ENCODE measurements at places on chromosomes 16 and 17.
A peak's percentile ranks its signal among the peaks of the same experiment; 100 is the strongest.

DNA sequence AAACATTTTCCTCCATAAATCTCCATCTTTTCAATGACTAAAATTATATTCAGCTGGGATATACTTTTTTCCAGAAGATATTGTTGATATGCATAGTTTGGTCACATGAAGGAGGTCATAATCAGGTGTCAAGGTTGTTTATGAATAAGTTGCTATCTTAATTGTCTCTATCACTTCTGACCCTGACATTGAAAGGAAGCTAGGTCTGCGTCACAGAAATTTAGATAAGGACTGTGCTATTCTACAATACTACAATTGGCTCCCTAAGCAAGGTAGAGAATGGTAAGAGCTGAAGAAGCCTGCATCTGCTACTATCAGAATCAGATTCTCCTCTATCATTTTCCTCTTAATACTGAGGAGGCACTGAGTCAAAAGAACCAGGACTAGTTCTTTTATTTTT, 67.5 kb downstream of the CACNG1 start:
- no peak for DNase-seq

GRCh38 chr17:830950-831349, 48.8 kb downstream of the MRM3 start:
- no peak for DNase-seq

DNA sequence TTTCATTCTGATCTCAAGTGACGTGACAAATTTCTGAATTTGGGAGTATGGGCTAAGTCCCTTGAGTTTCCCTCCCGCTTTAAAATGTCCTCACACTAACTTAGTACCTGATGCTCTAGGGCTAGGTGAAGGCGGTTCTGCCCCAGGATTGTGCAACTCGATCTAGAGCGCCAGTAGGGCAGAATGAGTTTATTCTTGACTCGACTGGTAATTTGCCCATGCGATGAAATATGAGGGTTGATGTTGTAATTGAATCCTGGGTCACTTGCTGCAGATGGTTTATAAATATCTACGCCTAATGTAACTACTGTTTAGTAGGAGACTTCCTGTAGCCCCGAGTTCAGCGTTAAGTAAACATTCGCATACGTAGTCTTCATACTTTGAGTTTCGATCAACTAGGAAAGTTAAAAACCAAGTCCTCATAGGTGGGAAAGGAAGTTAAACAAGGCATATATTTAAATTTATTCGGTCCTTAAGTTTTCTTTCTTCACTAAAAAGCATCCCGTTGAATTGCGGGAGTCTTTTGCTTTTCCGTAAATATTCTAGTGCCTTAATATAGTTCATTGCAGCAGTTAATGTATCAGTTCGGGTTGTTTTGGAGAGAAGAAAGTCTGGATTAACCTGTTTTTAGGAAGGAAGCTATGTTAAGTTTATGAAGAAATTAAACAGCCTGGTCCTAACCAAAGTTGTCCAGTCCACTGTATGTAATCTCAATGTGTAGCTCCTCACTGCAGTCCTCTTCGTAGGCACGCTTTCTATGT, 1.6 kb downstream of the CTCF start:
- peak; percentile 79 for DNase-seq

GRCh38 chr17:8413328-8413727, 15.7 kb upstream of the RNF222 start:
- DNase-seq = no peak

GRCh38 chr17:66464921-66465320, 162.5 kb downstream of the PRKCA start:
- no peak for DNase-seq

DNA sequence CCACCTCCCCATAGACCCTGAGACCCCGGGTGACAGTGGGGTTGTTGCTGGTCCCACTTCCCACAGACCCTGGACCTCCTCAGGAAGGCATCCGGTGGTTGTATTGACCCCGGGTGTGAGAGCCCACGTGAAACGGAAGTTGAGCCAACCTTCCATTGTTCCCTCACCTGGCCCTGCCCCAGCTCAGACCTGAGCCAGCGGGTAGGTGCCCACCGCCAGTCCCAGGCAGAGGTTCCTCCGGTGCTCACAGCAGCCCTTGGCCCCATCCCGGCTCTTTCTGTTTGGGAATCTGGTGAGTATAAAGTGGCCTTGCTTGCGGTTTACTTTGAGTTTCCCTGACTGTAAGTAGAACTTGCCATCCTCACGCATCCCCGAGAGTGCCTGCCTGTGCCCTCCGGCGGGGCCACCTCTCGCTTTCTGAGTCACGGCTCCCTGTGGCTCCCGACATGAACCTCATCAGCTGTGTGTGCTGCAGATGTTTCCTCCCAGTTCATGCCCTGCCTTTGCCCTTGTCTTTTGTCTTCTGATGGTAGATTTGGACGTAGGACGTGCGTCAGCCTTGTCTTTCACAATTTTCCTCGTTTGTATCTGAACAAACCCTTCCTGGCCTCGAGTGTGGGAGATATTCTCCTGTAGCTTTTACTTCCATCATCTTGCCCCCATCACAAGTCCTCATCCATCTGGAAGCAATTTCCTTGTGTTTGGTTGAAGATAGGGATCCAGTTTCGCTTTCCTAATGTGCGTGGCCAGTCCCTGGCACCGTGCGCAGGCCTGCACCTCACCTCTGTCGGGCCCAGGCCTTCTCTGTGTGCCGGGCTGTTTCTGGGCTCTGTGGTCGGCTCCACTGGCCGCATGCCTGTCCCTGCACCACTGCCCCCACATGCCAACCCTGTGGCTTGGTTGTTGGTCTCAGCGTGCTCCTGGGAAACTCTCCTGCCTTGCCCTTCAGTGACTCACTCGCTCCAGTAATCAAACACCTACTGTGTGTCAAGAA, 76.0 kb downstream of the METRNL start:
- no peak for DNase-seq

- DNase-seq = no peak
Observed at GRCh38 chr17:41784207-41784744, 2.2 kb downstream of the JUP start.

DNA sequence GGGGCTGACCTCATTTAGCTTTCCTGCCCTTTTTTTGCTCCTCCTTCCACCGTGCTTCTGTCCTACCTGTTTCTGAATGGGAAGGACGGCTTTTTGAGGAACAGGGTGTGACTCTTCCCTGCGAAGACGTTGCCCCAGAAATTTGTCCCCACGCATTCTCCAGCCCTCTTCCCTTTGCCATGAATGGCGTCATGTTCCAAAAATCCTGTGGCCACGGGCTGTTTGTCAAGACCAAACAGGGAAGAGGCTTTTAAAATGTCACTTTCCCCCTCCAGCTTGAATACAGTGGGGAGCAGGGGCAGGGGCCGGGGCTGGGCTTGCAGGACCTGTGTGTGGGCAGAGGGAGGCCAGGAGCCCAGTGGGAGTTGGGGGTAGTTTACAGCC, 13.9 kb downstream of the MPRIP start:
- no peak for DNase-seq

DNA sequence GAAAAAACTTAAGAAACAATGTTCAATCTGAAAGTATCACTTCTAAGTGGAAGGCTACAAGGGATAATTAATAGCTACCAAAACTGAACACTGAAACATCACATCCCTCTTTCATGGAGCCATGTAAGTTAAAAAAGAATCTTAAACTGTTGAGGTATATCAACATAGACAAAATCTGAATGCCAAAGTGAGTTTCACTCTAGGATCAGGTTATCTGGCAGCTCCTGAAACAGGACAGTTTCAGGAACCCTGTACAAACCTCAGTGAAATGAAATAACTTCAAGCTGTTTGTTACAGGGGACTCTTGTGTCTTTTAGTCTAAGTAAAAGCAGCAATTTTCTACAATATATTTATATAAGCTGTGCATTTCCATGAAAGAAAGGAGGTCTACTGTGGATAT, 73.2 kb downstream of the KANSL1 start:
- DNase-seq = no peak

- DNase-seq = peak; percentile 88
Observed at GRCh38 chr17:51044976-51045375, 75.7 kb downstream of the SPAG9 start.

- no peak for DNase-seq
Observed at GRCh38 chr16:58733248-58733670, 857 bp downstream of the GOT2 start.

- DNase-seq = no peak
Observed at GRCh38 chr17:77072670-77073069, 68.1 kb upstream of the SEC14L1 start.

GRCh38 chr16:66587881-66588600, 8.8 kb downstream of the CMTM2 start:
- no peak for DNase-seq

DNA sequence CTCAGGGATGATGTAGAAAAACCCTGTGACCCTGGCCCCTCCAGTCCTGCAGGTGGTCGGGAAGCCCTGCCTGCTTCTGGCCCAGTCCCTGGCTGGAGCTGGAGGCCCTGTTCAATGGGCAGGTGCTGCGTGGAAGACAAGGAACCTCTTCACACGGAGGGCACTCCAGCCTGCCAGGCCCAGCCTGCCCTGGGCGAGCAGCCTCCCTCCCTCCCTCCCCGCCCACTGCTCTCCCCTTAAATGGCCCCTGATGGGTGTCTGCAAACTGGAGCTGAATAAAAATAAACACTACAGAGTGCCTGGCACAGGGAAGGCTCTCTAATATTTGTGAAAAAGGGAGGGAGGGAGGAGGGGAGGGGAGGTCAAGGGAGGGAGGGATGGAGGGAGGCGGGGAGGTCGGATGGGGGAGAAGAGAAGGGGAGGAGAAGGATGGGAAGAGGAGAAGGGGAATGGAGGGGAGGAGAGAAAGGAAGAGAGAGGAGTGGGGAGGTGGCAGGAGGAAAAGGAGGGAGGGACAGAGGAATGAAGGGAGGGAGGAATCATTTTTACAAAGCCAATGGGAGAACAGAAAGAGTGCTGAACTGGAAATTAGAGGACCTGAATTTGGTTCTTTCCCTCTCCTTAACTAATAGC, 222.8 kb upstream of the TNRC6C start:
- DNase-seq = peak; percentile 79

GRCh38 chr16:48622456-48623303, 12.7 kb upstream of the N4BP1 start:
- no peak for DNase-seq

GRCh38 chr16:71904239-71904638, 8.9 kb downstream of the IST1 start:
- no peak for DNase-seq

- no peak for DNase-seq
Observed at GRCh38 chr17:4837471-4838308, 4.5 kb downstream of the MINK1 start.

DNA sequence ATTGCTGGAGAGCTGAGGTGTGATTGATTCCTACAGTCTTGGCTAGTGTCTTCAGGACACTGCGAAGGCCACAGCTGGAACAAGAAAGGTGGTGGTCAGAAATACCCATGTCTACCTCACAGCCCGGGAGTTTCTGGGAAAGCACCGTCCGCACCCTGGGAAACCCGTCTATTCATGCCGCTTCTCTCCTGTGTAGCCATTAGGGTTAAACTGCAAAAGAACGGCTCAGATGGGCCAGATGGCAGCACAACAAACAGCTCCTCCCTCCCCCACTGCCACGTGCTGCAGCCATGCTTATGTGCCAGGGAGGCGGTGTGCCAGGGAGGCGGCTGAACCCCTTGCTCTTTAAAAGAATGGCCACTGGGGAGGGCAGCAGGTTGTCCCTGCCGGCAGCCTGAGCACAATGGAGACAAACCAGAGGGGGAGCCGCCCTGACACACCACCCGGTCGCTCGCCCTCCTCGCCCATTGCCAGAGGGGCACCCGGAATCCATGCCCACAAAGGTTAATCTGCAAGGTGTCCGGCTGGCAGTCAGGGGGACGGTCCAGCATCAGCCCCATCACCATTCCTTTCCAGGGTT, 65.2 kb downstream of the CYTH1 start:
- peak; percentile 96 for DNase-seq

- no peak for DNase-seq
Observed at GRCh38 chr16:8742068-8742467, 55.4 kb downstream of the TMEM186 start.

GRCh38 chr16:85037050-85037410, 9.4 kb downstream of the KIAA0513 start:
- DNase-seq = no peak

DNA sequence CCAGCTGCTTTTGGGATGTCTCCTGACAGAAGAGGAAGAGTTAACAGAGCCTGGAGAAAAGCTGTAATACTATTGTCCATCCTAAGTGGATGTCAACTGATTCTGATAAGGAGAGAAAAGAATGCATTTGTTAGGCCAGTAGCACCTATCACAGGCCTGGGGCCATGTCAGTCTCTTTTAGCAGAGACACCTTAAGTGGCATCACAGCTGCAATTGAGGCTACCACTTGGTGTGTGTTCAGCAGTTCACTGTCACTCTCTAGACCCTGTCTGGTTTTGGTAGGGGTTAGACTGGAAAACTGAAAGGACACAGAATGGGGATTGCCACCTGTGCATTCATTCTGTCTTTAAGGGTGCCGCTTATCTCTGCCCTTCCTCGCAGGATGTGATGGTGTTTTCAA, 42.0 kb downstream of the PSMD12 start:
- DNase-seq = no peak

- no peak for DNase-seq
Observed at GRCh38 chr16:17316005-17316404, 154.8 kb downstream of the XYLT1 start.

DNA sequence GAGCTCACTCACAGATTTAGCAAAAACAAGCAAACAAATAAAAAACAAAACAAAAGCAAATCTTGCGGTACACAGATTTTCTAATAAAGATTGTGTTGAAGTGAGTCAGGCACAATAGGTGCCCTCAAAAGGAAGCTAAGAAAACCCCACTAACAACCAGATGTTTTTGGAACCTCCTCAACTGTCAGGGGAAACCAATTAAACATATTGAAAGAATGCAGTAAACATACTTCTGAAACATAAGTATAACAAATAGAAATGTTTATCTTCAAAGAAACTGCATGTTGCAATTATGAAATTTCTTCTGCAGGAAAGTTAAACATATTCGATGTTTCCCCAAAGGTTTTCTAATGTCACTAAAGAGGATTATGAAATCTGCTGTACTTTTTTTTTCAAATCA, 110.5 kb upstream of the CORO6 start:
- DNase-seq = no peak

DNA sequence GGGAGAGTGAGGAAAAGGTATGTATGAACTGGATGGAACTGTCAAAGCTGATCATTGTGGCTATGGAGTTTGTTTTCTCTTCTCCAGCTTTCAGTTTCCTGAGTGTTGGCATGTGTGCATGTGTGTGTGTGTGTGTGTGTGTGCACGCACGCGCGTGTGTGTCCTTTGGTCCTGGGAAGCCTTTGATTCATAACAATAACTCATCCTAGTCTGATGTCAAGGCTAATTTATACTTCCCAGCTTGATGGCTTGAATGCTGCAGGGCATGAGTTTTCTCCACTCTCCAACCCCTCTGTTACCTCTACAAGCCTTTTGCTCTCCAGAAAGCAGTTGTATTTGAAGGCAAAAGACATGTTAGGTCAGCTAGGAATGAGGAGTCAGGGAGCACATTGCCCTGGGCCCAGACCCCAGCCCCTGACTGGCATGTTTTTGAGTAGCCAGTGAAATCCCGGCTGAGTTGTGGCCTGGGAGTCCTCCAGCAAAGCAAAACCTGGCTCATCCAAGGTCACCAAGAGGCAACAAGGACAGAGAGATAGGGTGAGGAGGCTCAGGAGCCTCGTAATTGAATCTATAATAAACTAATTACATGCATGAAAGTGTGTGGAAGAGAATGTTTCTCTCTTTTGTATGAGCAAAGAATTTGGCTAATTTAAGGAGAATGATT, 8.9 kb upstream of the CDC42EP4 start:
- peak; percentile 78 for DNase-seq

All from NCI-H69 (cell line).